ENCODE measurements at places on chromosomes 16 and 17. TPM values are rescaled to one million over a fixed set of nuclear protein-coding genes. Genes with fewer than 3 reads are reported as not detected.

The MT3 gene
- 0.81 TPM for total RNA-seq

The CDH16 gene
- total RNA-seq = not detected

The C1QBP gene
- total RNA-seq = 145 TPM

The PIPOX gene
- not detected for total RNA-seq

The TMEM98 gene
- 92.2 TPM for total RNA-seq
